HCT116 (cell line): ENCODE measurements at places on chromosomes 2 and 18.

- DNase-seq = no peak
Measured at GRCh38 chr2:152587187-152587947, 129.9 kb downstream of the PRPF40A start.

DNA sequence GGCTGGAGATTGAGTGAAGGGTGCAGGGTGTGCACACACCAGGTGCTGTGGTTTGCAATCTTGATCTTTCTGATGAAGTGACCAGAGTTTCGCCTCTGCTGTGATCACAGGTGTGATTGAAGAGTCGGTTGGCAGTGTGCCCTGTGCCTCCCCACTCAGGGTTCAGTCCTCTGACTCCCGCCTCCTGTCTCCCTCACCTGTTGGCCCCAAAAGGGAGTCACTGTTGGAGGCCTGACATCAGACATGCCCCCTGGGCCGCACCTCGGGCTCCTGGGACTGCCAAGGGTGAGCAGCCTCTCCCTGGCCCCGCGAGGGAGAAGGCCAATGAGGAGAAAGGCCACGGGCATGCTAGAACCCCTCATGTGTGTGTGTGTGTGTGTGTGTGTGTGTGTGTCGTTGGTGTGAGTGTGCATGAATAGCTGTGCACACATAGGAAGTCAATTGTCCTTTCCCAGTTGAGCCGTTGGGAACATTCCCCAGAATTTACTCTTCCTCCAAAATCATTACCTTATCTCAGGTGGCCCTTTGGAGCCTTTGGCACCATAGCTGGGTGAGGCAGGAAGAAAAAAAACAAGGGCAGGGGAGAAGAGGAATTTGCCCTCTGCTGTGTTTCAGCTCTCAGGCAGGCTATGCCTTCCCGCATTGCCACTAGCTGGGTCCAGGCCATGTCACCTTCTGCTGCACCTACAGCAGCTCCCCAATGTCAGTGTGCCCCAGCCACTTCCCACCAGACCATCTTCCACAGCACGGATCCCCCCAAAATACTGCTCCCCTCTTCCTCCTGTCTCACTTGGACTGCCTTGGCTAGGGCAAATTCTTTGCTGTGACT lies 78.1 kb upstream of the LAPTM4A start:
- no peak for DNase-seq

DNA sequence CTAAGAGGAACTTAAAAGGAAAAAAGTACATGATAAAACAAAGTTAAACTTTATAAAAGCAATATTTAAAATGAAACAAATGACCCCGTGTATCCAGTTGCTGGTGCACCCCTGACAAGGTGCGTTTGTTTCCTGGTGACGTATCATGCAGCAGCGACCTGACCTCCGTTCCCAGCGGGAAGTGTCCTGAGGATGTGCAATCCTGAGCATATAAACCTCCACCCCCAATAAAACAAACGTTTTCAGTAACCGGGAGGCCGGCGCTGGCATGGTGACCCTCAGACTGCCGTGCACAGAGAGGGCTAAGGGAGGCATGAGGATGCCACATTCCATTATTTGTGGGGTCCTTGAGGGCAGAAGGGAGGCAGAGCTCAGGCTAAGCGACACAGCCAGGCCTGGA lies 14.8 kb downstream of the SLC66A2 start:
- DNase-seq = no peak

DNA sequence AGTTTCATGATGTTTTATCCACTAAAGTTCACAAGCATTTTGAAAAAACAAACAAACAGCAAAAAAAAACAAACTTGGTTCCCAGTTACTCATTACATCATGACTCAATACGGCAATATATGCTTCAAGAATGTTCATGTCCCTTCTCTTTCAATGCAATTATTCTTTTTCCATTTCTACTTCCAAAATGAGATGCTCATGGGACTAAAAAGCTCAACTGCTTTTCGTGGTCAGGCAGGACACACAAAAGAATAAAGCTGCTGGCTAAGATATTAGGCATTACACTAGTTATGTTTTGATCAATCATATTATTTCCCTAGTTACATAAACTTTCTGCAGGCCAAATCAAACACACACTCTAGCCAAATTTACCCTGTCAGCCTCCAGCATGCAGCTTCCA lies 301.3 kb downstream of the EPHA4 start:
- no peak for DNase-seq

- DNase-seq = peak; percentile 57
Measured at GRCh38 chr2:101759162-101759561, 61.7 kb downstream of the MAP4K4 start.

DNA sequence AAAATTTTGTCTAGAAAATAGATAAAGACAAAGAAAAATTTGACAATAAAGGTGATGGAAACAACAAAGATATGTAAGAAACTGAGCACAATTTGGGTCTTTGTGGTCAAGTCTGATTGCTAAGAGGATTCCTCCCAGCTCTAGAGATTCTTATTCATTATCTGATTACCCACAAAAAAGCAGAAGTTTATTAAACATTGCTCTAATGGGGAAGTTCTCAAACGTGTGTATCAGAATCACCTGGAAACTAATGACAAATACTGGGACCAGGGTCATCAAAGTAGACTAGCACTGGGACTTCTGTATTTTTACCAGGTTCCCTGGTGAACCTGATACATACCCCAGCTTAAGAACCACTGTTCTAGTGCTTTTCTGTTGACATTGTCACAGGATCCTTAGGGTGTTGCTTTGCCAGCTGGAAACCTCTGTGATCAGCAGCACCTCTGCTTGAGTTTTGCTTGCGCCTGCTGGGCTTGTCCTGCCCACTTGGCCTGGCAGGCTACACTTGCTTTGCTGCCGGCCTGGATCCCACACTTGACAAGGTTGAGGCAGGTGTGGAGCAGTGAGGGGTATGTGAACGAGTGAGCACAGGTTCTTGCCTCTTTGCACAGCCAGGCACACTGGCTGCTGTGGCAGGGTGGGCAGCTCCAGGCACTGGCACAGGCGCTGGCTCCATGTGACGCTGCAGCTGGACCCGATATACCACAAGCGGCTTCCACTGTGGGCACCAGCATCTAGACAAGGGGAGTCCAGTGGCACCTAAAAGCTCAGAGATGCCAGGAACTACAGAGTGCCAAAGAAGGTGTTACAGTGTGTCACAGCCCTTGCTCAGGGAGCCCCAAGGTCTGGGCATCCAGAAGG lies 6.2 kb upstream of the GORASP2 start:
- DNase-seq = no peak

- DNase-seq = peak; percentile 39
Measured at GRCh38 chr2:177332026-177332991, 60.3 kb upstream of the AGPS start.

GRCh38 chr2:134031539-134031938 lies 222.3 kb upstream of the MGAT5 start:
- DNase-seq = no peak

GRCh38 chr2:159226059-159226461 lies 60.4 kb downstream of the WDSUB1 start:
- DNase-seq = peak; percentile 29

- DNase-seq = peak; percentile 83
Measured at GRCh38 chr2:177242121-177242987, 22.2 kb downstream of the NFE2L2 start.

DNA sequence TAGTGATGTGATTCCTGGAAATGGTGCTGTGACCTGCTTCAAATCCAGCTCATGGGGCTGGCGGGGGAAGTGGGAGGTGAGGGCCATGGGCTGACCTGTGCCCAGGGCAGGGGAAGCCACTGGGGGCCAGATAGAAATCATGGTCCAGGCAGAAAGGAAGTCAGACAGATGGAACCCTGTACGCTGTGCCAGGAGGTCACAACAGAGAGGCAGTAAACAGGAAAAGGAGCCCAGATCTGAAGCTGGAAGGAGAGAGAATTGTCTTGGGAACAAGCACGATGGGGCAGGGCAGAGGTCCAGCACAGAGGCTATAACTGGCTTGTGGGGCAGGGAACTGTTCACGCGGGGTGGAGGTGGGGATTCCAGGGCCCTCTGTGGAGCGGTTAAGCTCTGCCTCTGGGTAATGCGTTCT lies 76.0 kb downstream of the RNF144A start:
- no peak for DNase-seq

DNA sequence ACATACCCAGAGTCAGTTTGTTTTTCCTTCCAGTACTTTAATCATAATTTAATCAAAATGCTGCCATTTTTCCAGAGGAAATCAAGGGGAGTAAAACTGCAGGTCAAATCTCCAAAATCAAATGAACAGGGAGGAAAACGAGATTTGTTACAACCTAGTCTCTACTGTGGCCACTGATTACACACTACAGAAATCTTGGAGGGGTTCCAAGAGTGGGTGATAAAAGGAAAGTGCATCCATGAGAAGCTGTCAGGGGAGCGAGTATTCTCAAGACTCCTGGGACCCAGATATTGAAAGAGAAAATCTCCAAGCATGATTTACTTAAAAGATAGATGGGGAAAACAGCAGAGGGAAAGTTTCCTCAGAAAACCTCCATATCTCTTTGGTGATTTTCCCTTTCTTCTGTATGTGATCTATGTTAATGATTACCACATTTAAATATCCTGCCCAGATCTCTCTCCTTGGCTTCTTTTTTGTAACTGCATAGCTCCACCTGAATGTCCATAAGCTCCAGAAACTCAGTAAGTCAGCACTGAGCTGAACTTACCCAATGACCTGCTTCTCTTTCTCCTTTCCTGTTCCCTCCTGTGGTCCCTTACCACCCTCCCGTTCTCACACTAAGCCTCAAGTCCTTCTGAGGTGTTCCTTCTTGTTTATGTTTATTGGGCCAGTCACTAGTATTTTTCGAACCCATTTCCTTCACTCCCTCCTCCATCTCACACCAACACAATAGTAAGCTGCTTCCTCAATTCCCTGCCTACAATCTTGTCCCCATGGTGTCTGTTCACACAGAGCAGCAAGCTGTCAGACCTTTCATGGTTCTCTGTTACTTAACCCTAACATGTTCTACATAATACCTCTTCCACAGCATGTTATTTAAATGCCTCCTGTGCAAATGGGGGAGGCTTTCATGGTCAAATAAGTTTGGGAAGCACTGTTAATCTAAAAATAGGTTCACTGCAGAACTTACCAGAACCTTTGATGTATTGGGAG lies 73.9 kb upstream of the TWSG1 start:
- no peak for DNase-seq

- no peak for DNase-seq
Measured at GRCh38 chr2:68850524-68850923, 20.7 kb downstream of the BMP10 start.

- no peak for DNase-seq
Measured at GRCh38 chr2:65868177-65868576, 435.8 kb upstream of the SPRED2 start.

DNA sequence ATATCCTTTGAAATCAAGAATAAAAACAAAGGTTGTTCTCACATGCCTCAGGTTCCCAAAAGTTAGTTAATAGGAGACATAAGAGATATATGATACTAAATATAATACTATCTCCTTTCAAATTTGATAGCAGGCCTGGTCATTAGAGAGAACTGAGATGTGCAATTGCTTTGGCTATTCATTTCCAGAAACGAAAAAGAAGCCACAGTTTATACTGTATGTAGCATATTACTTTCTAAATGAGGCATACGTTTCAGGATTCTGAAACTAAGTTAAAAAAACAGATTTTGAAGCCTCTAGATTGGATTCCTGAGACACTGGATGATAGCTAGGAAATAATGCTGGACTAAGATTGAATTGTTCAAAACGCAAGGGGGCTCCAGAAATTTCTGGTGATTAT lies 7.1 kb downstream of the PPP1R1C start:
- no peak for DNase-seq

- DNase-seq = no peak
Measured at GRCh38 chr2:194826241-194826640, 830.8 kb upstream of the SLC39A10 start.

GRCh38 chr18:11842562-11842961 lies 8.7 kb upstream of the CHMP1B start:
- DNase-seq = no peak

- no peak for DNase-seq
Measured at GRCh38 chr2:40360652-40361051, 91.2 kb downstream of the SLC8A1 start.

- DNase-seq = no peak
Measured at GRCh38 chr2:219724628-219725027, 97.2 kb downstream of the SLC4A3 start.

DNA sequence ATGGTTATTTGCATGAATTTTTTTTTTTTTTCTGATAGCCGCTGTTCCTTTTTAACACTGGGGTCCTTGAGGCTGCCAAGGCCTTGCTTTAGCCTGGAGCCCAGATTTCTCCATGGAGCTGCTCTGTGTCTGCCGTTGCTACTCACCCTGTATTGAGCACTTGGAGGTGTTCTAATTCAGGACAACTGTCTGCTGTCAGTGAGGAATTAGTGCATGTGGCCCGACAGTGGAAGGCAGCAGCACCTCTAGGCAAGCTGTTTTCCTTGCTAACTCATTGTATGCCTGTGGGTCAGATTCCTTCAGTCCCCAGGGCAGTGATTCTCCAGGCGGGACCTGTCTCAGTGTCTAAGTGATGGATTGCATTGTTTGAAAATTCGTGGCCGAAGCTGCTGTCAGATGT lies 147.7 kb upstream of the DPP10 start:
- no peak for DNase-seq

DNA sequence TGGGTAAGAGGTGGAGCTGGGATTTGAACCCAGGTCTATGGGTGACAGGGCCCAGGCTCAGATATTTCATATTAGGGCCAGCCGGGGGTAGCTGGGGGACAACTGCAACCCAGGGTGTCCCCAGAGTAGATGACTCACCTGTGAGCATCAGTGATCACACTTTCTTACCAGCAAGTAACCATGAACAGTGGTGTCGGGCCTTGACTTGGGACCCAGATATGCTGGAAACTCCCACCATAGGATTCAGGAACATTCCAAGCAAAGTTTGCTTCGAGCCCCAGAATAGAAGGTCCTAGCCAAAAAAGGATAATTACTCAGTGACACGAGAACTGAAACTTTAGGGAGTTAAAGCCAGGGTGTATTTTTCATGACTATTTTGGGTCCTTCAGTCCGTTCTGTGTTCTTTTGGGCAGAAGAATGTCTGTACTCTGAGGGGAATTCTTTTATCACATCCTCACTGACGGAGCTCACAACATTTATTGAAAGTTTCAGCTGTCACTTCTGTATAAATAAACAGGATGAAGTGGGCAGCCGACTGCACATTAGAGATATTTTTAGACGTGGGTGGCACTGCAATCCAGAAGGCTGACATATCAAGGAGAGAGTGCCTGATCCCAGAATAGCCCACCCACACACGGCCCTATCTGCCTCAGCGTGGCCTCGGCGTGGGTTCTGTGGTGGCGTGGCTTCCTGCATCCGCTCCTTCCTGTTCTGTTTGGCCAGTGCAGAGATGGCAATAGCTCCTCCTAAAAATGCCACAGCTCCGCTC lies 45.6 kb downstream of the RAMP1 start:
- no peak for DNase-seq

- no peak for DNase-seq
Measured at GRCh38 chr2:145199042-145199441, 679.1 kb upstream of the ZEB2 start.

GRCh38 chr18:26893996-26894395 lies 28.5 kb upstream of the AQP4 start:
- DNase-seq = no peak

- no peak for DNase-seq
Measured at GRCh38 chr2:37793004-37793403, 121.6 kb upstream of the CDC42EP3 start.

GRCh38 chr2:222239945-222240675 lies 58.7 kb downstream of the PAX3 start:
- no peak for DNase-seq
